Tongue (tissue), 3 donors: ENCODE measurements at places on chromosomes 4 and X. TPM values are rescaled to one million over a fixed set of nuclear protein-coding genes. Genes with fewer than 3 reads are reported as not detected.

- no peak for DNase-seq
Observed at GRCh38 chr4:139470997-139471665, 17.2 kb downstream of the RAB33B start.

- no peak for DNase-seq
Observed at GRCh38 chr4:98946359-98946758, 17.4 kb upstream of the EIF4E start.

- no peak for DNase-seq
Observed at GRCh38 chrX:152842772-152843338, 12.0 kb downstream of the NSDHL start.

DNA sequence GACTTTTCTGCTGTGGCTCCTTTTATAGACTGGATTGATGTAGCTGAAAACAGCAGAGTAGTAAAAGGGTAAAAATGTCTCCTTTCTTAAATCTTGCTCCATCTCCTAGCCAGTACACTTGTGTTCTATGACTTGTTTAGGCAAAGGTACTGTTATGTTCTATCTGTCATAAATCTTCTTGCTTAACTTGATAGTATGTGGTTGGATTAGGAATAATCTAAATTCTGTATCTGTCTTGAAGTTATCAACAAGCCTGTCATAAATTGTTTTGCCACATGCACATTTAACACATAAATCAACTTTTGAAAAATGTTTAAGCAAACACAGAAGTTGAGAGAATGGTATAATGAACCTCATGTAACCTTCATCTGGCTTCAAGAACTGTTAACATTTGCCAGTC is 157.0 kb downstream of the FRAS1 start:
- DNase-seq = no peak

DNA sequence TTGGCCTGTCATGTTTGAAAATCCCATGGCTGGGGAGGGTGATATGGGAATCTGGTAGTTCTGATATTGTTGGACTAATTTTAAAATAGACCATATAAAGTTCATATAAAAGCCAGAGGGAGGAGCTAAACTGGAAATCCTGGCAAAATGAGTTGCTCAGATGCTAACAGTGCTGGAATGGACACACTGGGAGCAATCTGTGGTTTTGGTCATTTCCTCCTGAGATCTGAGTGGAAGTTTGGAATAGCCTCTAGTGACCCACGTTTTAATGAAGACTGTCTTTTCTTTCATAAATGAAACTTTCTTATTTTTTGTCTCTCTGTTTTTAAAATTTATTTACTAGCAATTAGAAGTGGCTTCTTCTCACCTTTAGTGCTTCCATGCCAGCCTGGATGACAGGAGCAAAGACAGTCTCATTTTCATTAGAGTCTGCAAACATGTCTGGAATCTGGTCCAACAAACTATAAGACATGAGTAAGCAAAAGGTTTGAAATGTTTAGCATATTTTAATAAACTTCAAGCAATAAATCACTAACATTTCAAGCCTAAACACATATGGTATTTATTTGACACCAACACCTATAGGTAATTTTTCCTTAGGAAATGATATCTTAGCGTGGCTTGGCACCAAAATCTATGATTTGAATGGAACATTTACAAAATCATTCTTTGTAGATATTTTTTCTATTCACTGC is 66.6 kb downstream of the METTL14 start:
- no peak for DNase-seq

DNA sequence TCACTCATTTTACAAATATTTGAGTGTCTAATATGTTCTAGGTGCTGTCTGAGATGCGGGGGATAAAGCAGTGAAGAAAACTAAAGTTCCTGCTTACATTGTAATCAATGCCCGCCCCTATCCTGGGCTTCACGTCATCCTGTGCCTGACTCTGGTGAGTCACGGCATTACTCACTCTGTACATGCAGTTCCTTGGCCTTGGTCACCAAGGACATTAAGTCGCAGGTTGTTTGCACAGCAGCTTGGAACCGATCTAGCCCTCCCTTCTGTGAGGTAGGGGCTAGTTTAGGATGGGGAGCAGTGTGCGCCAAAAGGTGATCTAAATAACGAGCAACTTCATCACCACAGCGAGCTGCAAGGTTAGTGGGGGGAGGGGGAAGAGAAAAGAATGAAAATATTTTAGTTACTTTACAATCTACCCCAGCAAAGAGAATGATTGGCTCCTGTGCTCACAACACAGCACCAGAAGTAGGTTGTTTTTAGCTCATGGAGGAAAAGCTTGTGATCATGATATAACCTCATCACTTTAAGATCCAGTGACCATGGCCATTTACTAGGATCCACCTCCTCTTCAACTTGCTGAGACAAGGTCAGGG is 48.0 kb upstream of the HDAC8 start:
- no peak for DNase-seq

GRCh38 chrX:112631892-112632291 is 47.8 kb downstream of the LHFPL1 start:
- no peak for DNase-seq

DNA sequence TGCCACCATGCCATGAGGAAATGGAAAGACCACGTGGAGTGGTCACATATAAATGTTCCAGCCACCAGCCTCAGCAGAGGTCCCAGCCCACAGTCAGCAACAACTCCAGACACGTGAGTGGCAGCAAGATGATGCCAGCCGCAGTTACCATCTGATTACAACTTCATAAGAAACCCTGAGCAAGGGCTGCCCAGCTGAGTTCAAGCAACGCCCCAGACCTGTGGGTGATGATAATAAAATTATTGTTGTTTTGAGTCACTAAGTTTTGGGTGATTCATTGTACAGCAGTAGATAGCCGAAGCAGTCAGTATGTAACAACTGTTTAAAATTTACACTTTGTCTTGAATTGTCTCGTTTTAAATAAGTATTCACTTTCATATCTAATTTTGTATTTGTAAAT is 5.8 kb upstream of the CCNG2 start:
- no peak for DNase-seq

DNA sequence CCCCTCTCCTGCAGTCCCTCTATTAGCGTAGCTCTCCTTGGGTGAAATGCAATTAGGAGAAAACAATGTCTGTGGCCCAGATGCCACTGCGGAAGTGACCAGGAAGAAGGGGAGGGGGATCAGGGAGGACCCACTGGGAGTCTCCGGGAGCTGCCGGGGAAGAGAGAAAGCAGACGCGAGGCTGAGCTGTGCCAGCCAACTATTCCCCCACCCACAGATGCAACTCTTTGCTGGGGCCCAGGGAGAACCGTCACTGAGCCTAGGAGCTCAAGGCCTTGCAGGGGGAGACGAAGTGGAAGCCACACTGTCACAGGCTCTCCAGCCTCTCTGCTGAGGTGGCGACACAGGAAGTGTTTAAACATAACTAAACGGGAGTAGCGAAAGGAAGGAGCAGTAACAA is 149.2 kb downstream of the BCOR start:
- no peak for DNase-seq

DNA sequence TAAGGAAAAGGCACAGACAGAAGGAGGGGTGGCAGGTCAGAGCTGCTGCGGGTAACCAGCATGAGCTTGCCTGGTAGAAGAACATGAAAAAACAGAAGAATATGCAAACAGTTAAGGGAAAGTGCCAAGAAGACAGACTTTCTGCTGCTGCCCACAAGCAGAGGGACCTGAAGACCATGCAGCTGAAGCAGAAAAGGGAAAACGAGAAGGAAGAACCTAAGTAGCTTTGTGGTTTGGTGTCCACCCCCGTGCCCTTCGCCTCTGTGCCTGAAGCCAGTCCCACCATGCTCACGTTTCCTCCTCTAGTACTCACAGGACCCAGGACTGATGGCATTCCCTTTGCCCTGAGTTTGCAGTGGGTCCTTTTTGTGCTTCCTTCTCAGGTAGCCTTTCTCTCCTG is 62.8 kb downstream of the UBA6 start:
- DNase-seq = no peak

GRCh38 chr4:90958256-90958895 is 831.2 kb downstream of the CCSER1 start:
- DNase-seq = peak; percentile 6

- DNase-seq = no peak
Observed at GRCh38 chrX:136816975-136817374, 36.2 kb upstream of the ARHGEF6 start.

GRCh38 chrX:110310896-110311295 is 7.0 kb downstream of the AMMECR1 start:
- peak; percentile 53 for DNase-seq

DNA sequence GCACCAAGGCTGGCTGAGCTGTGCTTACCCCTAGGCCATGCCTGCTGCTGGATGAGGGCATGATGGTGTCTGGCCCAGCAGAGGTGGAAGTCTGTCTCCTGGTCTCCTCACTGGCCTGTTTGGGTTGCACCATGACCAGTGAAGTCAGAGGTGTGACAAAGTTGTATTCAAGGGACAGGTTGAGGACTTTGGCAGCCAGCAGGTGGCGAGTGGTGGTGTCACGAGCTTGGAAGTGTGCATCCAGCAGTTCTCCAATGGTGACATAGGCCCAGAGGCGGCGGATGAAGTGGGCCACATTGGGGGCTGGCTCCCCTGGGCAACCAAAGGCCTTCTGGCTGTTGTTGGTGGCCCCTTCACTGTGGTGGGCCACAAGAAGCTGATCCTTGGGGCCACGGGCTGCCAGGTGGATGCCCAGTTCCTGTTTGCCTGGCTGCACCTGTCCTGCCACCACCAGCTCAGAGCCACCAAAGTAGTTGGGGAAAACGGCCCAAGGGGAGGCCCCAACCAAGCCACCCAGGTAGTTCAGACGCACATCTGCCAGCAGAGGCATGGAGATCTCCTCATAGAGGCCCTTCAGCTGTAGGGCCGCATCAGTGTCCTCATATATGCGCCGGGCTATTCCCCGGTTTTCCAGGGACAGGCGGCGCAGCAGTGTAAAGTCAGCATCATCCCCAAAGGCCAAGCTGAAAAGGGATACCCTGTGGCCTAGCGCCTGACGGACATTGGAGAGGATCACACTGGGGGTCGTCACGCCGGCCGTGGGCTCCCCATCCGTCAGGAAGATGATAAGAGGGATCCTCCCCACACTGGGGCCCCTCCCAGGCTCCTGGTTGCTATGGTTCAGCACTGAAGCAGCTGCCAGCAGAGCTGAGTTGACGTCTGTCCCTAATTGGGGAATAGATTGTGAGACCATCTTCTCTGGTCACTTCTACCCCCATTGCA is 39.7 kb downstream of the ITIH6 start:
- no peak for DNase-seq

- DNase-seq = no peak
Observed at GRCh38 chr4:51931461-51931860, 88.5 kb downstream of the DCUN1D4 start.

GRCh38 chrX:39818750-39819149 is 279.0 kb downstream of the BCOR start:
- no peak for DNase-seq

- no peak for DNase-seq
Observed at GRCh38 chrX:139204571-139204897, 326.0 kb upstream of the F9 start.

- no peak for DNase-seq
Observed at GRCh38 chr4:69092190-69092589, 4.1 kb upstream of the UGT2B7 start.

DNA sequence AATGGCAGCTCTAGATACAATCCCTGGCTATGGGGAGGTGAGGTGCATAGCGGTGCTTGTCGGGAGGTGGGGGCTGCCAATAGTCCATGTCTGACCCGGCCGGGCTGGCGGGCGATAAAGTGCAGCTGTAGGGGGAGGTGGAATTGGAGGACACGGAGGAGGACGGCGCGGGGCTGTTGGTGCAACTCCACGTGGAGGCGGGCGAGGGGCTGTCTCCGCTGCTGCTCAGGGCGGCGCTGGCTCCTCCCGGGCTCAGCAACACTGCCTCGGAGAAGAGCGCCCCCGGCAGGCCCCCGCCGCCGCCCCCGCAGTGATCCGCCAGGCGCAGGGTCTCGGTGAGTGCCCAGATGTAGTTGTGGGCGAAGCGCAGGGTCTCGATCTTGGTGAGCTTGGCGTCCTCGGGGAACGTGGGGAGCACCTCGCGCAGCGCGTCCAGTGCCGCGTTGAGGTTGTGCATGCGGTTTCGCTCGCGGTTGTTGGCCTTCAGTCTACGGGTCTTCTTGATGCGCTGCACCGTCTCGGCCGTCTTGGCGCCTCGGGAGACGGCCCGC is 1.3 kb downstream of the NEUROG2 start:
- DNase-seq = no peak

GRCh38 chr4:2082627-2083026 is 23.5 kb downstream of the NAT8L start:
- no peak for DNase-seq

- DNase-seq = no peak
Observed at GRCh38 chrX:127011629-127012028, 192.1 kb downstream of the PRR32 start.

FGD1 gene
- 7.5 TPM for total RNA-seq

SAGE1 gene
- not detected for total RNA-seq

GAGE10 gene
- not detected for total RNA-seq

IL13RA2 gene
- total RNA-seq = 1.6 TPM

DCLK2 gene
- 17.7 TPM for total RNA-seq

TAF1 gene
- 66.6 TPM for total RNA-seq

GUCY1B1 gene
- 26.6 TPM for total RNA-seq

MAGEA10 gene
- total RNA-seq = not detected

GPR78 gene
- 1.3 TPM for total RNA-seq
